ENCODE measurements at places on chromosomes 3 and 15.

GRCh38 chr3:37661615-37662306 is 199.9 kb upstream of the CTDSPL start:
- DNase-seq: no peak

- no peak for DNase-seq
Measured at GRCh38 chr15:32656091-32656490, 14.6 kb downstream of the SCG5 start.

GRCh38 chr3:55661141-55661540 is 174.0 kb upstream of the WNT5A start:
- no peak for DNase-seq

DNA sequence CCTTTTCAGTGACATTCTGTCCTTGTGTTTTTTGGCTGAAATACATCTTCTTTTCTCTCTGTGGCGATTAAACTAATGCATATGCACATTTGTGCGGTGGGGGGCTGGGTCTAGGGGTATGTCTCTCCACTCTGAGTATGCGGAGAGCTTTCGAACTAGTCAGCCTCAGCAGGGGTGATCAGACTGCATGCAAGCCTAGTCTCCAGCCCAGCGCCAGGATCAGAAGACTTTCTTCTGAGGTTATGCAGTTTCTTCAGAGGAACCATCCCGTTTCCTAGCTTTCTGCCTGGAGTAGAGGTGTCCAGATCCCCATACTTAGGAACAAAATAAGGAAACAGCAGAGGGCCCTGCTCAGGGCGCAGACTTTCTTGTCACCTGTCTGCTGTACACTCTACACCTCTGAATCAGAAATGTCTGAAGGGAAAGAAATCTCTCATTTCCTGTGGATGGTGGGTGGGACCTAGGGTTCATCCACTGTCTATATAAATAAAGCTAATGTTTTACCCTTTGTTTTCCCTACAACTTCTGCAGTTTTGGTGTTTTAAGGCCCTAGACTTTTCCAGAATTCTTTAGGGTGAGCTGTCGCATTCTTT is 230.4 kb downstream of the ABHD5 start:
- no peak for DNase-seq

GRCh38 chr3:70982284-70982683 is 601.2 kb downstream of the FOXP1 start:
- no peak for DNase-seq

- peak; percentile 69 for DNase-seq
Measured at GRCh38 chr3:148992027-148992634, 791 bp downstream of the GYG1 start.

GRCh38 chr3:120013481-120013880 is 80.8 kb downstream of the GSK3B start:
- no peak for DNase-seq

DNA sequence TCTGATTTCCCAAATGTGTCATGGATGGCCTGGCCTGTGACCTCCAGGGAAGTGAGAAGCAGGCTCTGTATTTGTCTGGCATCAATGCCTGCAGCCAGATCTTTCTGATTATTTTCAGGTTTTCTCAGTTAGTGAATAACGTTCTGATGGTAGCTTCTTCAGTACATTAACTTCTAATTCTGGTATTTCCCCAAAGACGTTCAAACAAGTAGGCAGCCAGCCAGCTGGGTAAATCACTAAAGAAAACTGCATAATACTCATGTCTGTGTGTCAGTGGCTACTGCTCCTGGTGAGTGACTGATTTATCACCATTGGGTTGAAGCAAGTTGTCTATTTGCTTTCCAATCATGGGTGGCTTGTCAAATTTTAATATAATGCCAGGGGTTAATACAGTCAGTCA is 162.6 kb upstream of the PFN2 start:
- no peak for DNase-seq

DNA sequence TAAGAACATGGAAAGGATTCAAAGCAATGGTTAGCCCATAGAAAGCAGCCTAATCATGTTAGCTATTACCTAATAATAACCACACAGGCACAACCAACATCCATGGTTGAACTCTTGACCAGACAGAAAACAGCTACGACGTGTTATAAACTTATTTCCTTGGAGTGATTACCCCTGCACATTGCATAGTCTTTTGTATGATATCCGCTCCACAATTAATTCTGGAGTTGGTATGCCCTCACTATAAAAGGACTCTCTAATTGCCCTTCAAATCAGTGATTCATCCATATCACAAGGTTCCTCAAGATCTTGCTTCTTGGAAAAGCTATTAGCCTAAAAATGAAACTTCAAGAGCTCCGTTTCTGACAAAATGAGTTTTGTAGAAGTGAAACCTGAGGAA is 117.9 kb downstream of the SYNPR start:
- DNase-seq: no peak

- no peak for DNase-seq
Measured at GRCh38 chr3:135516143-135516542, 449.4 kb upstream of the PPP2R3A start.

DNA sequence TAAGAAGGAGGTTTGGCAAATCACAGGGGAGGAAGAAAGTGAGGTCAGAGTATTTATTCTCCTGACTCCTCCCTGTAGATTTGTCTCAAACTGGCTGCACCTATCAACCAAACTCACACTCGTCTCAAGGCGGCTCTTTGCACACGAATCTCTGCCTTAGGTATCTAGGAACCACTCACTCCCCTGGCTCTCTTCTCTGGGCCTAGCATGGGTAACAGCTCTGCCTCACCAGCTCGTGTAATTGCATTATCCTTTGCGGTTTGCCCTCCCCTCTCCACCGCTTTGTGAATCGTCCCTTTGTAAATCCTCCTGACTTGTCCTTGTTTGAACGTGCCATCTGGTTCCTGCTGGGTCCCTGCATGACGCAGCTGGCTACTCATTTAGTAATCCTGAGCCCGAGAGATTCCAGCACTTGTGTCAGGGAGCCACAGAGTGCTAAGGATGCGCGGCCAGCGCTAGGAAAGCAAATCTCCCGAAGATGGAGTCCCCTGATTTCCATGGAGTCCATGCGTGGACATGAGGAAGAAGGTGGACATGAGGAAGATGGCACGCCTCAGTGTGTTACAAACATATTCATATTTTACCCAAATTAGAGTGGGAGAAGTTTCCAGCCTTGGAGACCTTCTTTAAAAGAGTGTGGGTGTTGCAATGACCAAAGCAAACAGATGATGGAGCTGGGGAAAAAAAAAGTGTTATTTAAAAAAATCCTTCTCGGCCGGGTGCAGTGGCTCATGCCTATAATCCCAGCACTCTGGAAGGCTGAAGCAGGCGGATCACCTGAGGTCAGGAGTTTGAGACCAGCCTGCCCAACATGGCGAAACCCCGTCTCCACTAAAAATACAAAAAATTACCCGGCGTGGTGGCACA is 26.7 kb downstream of the NRROS start:
- DNase-seq: no peak

GRCh38 chr15:32838820-32839219 is 121.0 kb downstream of the GREM1 start:
- DNase-seq: no peak

DNA sequence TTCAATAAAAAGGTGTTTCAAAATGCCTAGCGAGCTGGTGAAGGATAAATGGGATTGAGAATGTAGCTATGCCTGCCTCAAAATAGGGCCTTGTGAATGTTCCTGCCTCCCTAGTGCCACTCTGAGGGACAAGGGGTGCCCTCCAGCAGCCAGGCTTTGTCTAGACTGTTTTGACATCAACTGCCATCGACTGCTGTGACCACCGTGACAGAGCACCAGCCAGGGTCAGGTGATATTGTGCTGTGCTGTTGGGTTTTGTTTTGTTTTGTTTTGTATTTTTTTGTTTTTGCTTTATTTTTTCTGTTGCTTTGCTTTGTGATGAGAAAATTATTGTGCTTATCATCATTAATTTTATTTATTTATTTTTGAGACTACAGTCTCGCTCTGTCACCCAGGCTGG is 144.8 kb downstream of the SMAD6 start:
- DNase-seq: no peak

- no peak for DNase-seq
Measured at GRCh38 chr3:32301426-32301825, 62.9 kb downstream of the CMTM8 start.

DNA sequence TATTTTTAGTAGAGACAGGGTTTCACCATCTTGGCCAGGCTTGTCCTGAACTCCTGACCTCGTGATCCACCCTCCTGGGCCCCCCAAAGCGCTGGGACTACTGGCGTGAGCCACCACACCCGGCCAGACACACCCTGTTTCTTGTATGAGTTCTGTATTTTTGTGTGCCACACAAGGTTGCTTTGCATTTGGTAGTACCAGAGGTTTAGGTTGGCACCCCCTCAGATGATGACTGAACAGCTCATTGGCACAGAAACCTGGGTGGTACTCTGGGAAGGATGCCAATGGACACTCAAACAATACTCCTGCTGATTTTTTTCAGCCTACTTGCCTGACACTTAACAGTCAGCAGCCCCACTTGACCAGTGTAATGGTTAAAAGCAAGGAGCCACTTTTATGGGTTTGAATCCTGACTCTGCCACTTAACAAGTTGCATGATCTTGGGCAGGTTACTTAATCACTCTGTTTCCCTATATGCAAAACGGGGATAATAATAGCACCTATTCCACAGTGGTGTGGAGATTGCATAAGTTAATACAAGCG is 39.2 kb upstream of the BCL2A1 start:
- no peak for DNase-seq

- DNase-seq: no peak
Measured at GRCh38 chr15:79209116-79209515, 73.4 kb upstream of the ANKRD34C start.

GRCh38 chr3:159685801-159686200 is 302.8 kb upstream of the IL12A start:
- DNase-seq: no peak

GRCh38 chr3:126540342-126540849 is 16.4 kb downstream of the CHST13 start:
- DNase-seq: peak; percentile 56

DNA sequence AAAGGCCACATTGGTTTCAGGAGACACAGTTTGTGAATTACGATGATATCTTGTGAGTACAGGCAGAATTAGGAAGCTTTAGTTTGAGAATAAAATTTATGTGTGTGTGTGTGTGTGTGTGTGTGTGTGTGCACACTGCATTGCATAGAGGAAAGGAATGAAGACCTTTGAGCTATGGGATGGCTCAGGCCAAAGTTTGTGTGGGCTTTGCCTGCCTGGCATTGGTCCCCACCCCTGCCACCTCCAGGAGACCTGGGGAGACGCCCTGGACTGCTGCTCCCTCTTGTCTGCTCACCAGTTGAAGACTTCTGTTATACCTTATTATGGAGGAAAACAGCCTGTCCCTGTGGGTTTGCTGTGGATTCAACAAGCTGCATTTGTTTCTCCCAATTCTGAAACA is 37.2 kb downstream of the TIGIT start:
- no peak for DNase-seq

GRCh38 chr15:68028137-68028887 is 25.8 kb upstream of the PIAS1 start:
- no peak for DNase-seq

DNA sequence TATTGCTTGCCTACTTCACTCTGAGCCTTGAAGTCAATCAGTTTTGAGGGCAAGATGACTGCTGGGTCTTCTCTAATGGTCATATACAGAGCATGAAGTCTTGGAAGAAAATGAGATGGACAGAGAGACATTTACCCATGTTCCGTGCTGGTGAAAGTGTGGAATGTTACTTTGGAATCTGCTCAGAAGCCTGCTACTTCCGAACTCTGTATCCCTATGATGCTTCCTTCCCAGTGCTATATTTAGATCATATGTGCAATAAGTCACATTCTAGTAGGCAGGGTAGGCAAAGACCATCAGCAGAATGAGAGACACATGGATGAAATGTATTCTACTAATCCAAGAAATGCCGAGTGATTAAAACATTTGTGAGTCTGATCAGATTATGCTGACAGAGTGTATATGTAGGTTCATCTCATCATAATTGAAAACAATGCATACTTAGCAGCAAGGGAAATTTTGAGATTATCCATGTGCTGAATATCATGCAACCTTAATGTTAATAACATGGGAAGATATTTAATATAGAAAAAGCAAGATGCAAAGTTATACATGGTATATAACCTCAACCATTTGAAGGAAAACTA is 60.5 kb downstream of the RAB7A start:
- no peak for DNase-seq

GRCh38 chr15:36365963-36366362 is 213.5 kb upstream of the CDIN1 start:
- DNase-seq: no peak

- no peak for DNase-seq
Measured at GRCh38 chr15:85414495-85414894, 34.1 kb downstream of the AKAP13 start.

- DNase-seq: no peak
Measured at GRCh38 chr15:51838270-51838669, 8.8 kb downstream of the TMOD3 start.

GRCh38 chr3:98525494-98525893 is 2.8 kb upstream of the CLDND1 start:
- DNase-seq: no peak

- DNase-seq: peak; percentile 70
Measured at GRCh38 chr15:85583923-85584390, 203.6 kb downstream of the AKAP13 start.

Data from left cardiac atrium (tissue), 4 donors.